Stimulated activated memory B cell treated with anti-CD40 and anti-IgM and Interleukin-4, amounts not matched to agents 10 μg/mL and 1 μg/mL and 100 μg/mL, for 72 hours (primary cell): ENCODE measurements at places on chromosomes 16 and 17.

GRCh38 chr16:27145630-27146029 lies 57.7 kb upstream of the KDM8 start:
- ATAC-seq = no peak

- no peak for ATAC-seq
Observed at GRCh38 chr16:20310421-20311395, 16.6 kb downstream of the GP2 start.

GRCh38 chr16:48365601-48366164 lies 19.5 kb downstream of the SIAH1 start:
- ATAC-seq = peak; percentile 99

GRCh38 chr17:48555258-48556228 lies 10.6 kb upstream of the HOXB2 start:
- no peak for ATAC-seq

DNA sequence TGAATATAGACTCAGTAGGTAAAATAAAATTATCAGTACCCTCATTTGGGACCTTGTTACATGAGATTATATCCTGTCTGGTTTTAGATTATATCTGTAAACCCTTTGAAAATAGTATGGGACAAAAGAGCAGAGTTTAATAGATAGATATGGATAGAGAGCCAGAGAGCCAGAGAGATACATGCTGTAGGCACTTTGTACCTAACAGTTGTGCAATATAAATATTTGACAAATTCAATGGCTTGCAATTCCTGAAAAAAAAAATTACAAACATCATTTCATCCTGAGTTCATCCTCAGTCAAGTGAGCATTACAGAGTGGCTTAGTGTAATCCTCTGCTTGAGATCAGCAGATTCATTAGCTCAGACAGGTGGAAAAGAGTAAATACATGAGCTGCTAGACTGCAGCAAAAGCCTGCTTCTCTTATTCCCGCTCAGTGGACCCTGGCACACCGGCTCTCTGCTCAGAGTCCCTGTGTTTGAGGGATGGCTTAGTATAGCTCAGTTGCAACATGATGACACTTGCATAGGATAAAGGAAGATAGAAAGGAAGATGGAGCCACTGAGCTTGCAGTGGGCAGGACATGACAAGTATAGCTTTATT lies 931.6 kb upstream of the GOT2 start:
- no peak for ATAC-seq

DNA sequence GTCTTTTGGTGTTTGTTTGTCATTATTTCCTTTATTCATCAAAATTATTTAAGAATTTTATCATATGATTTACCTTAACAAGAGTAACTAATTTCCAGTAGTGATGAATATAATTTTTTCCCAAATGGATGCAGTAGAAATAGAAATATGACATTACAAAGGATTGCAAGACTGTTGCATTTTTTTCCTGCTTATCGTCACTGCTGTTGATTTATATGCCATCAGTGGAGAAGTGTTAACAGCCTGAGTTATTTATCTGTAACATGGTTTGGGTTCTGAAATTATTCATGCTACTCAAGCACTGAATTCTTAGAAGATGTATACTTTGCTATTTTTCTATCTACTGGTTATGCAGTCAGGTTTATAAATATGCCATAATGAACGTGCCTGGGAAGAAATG lies 68.6 kb downstream of the TMEM100 start:
- ATAC-seq = no peak

DNA sequence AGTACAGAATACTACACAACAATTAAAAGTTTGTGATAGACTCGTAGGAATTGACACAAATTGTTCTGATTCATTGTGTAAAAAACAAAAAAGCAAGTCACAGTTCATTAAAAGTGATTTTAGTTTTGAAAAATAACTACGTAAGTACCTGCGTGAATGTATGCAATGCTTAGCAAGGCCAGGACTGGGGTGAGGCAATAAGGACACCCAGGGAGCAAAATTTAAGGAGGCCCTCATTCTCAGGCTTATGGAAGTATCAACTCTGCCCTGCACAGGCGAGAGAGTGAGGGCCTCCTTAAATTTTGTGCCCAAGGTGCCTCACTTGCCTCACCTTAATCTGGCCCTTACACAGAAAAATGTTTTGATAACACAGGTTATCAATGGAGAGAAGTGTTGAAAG lies 31.4 kb downstream of the NOG start:
- ATAC-seq = no peak

- ATAC-seq = no peak
Observed at GRCh38 chr17:78974635-78975591, 4.8 kb downstream of the LGALS3BP start.

- ATAC-seq = no peak
Observed at GRCh38 chr16:68274441-68274840, 10.1 kb downstream of the SLC7A6 start.

DNA sequence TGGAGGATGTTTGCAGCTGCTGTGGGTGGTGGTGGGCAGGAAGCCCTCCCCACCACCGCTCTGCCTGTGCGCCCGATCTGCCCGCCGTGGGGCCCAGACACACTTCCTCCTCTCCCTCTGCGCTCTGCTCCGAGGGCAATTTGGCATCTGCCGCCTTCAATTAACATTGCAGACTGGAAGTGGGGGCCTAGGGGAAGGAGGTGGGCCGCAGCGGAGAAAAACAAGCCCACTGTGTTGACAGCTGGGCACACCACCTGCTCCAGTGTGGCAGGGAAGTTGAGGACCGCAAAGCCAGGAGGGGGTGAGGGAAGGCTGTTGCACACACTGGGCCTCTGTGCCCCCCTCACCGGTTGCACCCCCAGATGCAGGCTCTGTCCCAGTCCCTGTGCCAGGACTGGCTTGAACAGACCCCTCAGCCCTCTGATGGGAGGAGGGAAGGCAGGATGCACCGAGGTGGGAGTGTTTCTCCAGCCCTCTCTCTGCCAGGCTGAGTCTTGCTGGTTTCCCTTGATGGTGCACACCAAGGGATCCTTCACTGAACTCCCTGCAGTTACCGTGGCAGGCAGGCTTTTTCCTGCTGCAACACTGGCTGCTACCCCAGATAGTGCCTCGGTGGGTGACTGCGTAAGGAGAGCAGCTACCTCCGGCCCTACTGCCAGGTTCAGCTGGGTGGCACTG lies 72.8 kb upstream of the MED9 start:
- peak; percentile 89 for ATAC-seq

- ATAC-seq = no peak
Observed at GRCh38 chr17:927611-928461, 51.7 kb downstream of the NXN start.

DNA sequence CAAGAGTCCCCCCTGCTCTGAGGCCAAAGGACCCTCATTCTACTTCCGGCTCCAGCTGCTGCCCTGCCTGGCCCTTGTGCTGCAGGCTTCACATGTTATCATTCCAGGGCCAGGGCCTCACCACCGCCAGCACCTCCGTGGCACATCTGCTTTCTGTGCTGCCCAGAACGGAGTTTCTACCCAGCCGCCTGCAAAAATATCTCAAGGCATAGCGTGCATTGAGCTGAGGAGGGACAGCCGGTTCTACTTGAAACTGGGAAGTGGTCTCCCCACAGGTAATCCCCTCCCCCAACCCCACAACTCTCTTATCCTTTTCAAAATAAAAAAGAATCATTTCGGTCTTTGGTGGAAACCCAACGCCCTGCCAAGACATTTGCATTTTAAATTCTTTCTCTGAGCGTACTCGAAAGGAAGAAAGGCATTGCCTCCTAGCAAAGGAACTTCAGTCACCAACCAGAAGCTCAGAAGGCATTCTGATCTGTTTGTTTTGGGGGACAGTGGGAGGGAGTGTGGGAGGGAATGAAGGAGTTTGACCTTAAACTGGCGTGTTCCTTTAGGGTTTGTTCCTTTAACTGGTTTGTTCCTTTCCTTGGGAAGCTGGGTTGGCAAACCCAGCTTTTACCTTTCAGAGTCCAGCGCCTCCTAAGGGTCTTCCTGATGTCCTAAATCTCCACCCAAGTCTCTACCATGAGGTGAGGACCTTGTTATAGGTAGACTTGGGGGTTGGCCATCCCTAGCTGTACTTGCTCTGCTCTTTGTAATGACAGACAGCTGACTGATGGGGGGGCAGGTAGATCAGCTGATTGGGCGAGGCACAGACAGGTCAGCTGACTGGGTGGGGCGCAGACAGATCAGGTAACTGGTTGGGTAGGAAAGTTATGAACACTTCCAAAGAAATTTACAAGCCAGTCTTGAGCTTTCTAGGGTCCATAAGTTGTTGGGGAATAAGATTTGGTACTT lies 33.4 kb upstream of the PIK3R6 start:
- ATAC-seq = peak; percentile 83

GRCh38 chr17:82117139-82118090 lies 19.4 kb upstream of the FASN start:
- no peak for ATAC-seq

- ATAC-seq = no peak
Observed at GRCh38 chr17:81198826-81199481, 23.8 kb downstream of the CEP131 start.

GRCh38 chr17:63450551-63450950 lies 4.4 kb upstream of the CYB561 start:
- no peak for ATAC-seq

GRCh38 chr16:81645266-81645694 lies 133.8 kb upstream of the PLCG2 start:
- ATAC-seq = no peak

GRCh38 chr17:40317345-40317873 lies 8.4 kb downstream of the RARA start:
- ATAC-seq = no peak

GRCh38 chr17:79468183-79468944 lies 142.5 kb downstream of the RBFOX3 start:
- ATAC-seq = no peak
